Fibroblast of skin of left biceps (primary cell): ENCODE measurements at places on chromosomes 1 and 21.

GRCh38 chr21:29684106-29684505 lies 255.7 kb downstream of the GRIK1 start:
- no peak for DNase-seq

GRCh38 chr1:30329802-30330557 lies 393.4 kb downstream of the MATN1 start:
- DNase-seq: no peak

GRCh38 chr1:111161843-111162487 lies 21.9 kb downstream of the CEPT1 start:
- no peak for DNase-seq

- DNase-seq: no peak
These were observed 251.8 kb upstream of the VAMP3 start for GRCh38 chr1:7519181-7519860.

DNA sequence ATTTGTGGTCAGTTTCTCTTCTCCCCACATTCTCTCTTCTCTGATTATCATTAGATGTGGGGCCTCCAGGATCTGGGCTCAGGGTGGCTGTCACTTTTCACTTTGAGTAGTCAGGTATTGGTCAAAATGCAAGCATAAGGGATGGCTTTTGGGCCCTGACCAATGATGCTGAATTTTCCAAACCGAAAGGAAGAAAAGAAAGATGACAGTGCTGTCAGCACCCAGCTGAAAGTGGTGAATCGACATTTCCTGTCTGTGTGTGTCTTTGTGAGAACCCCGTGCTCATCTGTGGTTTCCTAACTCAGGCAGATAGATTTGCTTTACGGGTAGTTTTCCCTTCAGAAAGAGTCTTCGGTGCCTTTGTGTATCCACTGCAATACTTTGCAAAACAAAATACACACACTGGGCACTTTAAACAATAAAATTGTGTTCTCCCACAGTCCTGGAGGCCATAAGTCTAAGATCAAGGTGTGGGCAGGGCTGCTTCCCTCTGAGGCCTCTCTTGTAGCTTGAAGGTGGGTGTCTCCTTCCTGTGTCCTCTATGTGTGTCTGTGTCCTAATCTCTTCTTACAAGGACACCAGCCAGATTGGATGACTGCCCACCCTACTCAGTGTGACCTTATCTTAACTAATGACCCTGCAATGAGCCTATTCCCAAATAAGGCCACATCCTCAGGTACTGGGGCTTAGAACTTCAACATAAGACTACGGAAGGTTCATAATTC lies 274.8 kb upstream of the AJAP1 start:
- DNase-seq: no peak

DNA sequence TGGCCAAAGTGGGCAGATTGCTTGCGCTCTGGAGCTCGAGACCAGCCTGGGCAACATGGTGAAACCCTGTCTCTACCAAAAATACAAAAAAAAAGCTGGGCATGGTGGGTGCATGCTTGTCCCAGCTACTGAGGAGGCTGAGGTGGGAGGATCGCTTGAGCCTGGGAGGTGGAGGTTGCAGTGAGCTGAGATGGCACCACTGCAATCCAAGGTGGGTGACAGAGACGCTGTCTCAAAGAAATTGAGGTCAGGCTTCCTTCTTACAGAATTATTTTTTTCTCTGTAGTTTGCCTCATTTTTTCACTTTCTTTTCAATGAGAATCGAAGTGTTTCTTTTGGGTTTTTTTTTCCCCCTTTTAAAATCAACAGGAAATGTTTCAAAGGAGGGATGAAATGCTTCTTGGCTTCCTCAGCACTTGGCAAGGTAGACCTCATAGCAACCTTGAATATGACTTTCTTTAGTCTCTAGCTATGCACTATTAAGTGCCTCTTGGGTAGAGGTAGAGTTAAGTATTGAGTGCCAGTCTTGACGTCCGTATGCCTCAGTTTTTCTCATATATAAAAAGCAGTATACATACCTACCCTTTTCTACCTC lies 40.3 kb downstream of the MDM4 start:
- DNase-seq: no peak

GRCh38 chr1:27634177-27634984 lies 604 bp downstream of the FGR start:
- no peak for DNase-seq
